IPS-NIHi11 (cell line): ENCODE measurements at places on chromosomes 1 and 21.

GRCh38 chr1:26932531-26932930 lies 11.0 kb downstream of the NUDC start:
- DNase-seq, result no peak

GRCh38 chr1:1974834-1975233 lies 28.8 kb downstream of the CFAP74 start:
- DNase-seq, result peak; percentile 84

- DNase-seq, result no peak
Measured at GRCh38 chr1:54064299-54064698, 10.9 kb downstream of the TCEANC2 start.

- peak; percentile 51 for DNase-seq
Measured at GRCh38 chr1:8202182-8202905, 115.6 kb upstream of the SLC45A1 start.

- DNase-seq, result no peak
Measured at GRCh38 chr1:39926820-39927219, 25.1 kb upstream of the MYCL start.

- DNase-seq, result no peak
Measured at GRCh38 chr1:158105352-158106095, 75.2 kb upstream of the CD1D start.

DNA sequence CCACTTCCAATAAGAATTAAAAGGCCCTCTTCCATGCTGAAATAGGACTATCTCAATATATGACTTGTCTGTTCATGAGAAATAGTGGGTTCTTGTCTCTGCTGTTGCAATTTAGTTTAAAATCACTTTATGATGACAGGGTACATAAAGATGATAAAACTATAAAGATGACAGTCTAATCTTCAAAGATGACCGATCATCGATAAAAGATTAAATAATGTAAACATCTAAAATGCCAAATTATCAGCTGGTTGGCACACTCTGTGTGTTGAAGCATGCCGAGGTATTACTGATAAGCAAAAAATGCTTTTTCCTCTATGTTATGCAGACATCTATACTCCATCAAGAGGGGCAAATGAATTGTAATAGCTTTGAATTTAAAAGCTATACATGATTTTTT lies 89.5 kb downstream of the ADGRL4 start:
- no peak for DNase-seq

DNA sequence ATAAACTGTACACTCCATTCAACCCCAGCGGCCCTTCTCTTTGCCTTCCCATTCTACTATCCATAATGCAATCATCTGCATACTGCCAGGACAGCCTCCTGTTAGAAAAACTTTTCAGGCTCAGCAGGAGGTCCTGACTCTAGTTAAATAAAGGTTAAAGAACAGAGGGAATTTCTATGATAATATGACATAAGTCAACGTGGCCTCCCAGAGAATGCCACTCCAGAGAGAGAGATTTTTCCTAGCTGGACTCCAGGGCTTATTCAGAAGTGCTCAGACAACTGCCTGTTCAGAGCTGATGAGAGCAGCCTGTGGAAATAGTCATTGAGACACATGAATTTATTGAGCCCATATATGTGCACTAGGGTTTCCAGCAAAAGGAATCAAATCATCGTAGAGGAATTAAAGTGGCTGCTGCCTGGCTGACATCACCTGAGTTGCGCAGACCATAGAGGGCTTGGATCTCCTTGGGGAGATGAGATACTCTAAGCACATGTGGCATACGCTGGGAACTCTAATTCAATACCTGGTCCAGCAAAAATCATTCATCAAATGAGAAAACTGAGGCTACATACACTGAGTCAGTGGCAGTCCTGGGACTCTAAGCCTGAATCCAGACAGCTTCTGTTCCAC lies 736.2 kb downstream of the PTPRU start:
- no peak for DNase-seq

- no peak for DNase-seq
Measured at GRCh38 chr1:48329486-48329885, 107.0 kb downstream of the SLC5A9 start.

DNA sequence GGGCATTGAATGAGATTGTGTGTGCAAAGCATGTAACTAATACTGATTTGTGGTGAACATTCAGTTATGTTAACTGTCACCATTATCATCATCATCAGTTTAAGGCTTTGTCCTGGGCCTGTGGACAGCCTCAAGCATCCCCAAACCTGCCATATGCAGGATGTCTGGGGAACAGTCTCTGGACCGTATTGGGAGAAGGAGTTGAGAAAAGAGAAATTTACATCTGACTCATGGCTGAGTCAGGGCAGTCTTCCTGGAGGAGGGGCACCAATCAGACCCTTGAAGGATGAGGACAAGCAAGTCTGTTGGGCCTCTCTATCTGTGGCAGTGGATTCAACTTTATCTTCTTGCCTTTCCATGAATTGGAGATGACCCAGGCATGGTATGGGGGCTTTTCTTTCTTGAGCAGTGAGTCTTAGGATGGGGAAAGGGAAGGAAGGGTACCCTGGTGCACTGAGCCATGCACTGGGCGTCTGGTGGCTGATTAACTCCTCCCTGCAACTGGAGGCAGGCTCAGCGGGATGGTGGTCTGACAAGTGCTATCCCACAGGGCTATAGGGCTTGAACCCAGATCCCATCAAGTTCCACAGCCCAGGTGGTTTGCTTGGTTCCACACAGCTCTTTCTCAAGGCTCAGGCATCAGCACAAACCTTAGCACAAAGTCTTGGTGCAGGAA lies 2.9 kb downstream of the PADI3 start:
- no peak for DNase-seq

GRCh38 chr1:64171246-64171645 lies 32.2 kb upstream of the UBE2U start:
- no peak for DNase-seq

DNA sequence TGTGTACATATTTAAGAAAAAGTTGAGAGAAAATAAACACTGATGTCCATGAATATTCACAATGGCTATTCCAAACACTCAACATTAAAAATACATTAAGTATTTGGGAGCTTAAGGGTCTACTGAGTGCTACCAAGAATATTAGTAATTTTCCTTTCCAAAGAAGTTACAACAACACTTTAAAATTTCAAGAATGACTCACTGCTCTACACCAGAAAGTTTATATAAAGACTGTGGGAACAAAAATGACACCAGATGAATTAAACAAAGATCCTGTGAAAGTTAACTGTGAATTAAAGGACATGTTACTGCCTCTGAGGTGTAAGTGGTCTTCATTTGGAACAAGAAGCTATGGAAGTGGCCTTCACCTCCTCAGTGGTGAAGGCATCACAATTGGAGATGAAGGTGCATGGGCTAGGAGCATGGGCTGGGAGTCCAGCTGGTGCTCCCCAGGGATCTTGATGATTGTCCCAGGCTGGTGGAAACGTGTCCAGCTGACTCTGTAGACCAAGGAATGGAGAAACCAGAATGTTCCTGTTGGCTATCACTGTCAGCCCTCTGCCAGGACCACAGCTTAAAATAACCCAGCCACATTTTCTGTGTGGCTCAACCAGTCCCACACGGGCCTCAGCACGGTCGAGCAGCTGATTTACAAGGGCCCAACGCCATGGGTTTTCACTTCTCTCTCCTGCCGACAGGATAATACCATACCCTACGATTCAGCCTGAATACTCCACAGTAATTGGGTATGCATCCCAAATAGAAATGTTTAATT lies 28.8 kb downstream of the TAF5L start:
- DNase-seq, result no peak

DNA sequence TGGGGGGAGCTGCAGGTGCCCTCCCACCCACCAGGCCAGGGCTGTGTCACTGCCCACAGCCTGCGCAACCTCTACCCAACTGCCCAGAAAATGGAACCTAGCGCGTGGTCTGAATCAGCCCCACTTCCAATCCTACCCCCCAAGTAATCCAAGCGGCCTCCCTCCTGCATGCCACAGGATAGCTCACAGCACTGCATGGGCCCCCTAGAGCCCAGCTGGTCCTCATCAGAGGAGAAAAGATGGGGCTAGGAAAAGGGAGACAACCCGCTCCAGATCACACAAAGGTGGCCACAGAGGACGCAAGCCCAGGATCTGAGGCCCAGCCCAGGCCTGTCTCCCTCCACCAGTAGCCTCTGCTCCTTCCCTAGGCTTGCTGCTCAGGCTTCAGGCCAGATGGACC lies 6.2 kb downstream of the ADGRB2 start:
- DNase-seq, result no peak

GRCh38 chr21:15444118-15444960 lies 285.4 kb upstream of the USP25 start:
- peak; percentile 22 for DNase-seq

DNA sequence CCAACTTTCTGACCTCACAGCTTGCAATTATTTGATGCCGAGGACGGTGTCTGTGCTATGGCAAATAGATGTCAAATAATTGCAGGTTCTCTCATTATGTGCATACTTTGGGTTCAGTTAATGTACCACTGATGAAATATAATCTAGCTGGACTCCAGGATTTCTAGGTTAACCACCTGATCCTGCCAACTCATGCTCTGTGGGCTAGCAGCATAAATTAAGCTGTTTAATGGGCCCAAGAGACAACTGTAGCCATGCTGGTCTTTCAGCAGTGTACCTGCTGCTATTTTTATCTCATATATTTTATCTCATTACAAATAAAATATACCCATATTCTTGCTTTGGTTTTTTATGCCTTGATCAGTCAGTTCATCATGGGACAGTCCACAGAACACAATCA lies 43.3 kb upstream of the HP1BP3 start:
- no peak for DNase-seq

DNA sequence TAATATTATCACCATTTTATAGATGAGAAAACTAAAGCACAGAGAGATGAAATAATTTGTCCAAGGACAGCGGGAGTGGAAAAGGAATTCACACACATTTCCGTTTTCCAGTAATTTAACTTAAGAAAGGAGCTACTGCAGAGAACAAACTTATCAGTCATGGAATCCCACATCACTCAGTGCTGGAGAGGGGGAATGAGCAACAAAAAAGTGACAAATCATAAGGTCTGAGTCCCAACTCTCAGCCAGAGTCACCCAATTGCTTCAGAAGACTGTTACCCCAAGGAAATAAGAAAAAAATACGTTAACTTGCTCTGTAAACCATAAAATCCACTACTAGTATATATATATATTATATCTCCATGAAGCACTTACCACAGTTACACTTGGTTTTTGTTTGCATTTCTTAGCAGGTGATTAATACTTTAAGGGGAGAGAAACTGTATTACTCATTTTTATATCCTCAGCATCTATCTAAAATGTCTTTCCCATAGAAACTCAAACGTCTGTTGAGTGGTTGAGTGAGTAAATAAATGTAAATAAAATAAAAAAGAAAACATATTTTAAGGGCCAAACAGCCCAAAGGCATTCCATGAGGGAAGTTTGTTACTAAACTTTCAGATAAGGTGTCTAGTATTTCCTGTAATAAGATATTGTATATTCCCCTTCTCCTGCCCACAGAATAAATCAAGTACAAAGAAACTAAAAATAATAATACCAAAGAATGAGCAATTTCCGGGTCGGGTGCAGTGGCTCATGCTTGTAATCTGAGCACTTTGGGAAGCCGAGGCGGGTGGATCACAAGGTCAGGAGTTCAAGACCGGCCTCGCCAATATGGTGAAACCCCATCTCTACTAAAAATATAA lies 76.8 kb downstream of the SLC45A1 start:
- DNase-seq, result no peak

- no peak for DNase-seq
Measured at GRCh38 chr1:155809088-155809487, 47.9 kb downstream of the GON4L start.

DNA sequence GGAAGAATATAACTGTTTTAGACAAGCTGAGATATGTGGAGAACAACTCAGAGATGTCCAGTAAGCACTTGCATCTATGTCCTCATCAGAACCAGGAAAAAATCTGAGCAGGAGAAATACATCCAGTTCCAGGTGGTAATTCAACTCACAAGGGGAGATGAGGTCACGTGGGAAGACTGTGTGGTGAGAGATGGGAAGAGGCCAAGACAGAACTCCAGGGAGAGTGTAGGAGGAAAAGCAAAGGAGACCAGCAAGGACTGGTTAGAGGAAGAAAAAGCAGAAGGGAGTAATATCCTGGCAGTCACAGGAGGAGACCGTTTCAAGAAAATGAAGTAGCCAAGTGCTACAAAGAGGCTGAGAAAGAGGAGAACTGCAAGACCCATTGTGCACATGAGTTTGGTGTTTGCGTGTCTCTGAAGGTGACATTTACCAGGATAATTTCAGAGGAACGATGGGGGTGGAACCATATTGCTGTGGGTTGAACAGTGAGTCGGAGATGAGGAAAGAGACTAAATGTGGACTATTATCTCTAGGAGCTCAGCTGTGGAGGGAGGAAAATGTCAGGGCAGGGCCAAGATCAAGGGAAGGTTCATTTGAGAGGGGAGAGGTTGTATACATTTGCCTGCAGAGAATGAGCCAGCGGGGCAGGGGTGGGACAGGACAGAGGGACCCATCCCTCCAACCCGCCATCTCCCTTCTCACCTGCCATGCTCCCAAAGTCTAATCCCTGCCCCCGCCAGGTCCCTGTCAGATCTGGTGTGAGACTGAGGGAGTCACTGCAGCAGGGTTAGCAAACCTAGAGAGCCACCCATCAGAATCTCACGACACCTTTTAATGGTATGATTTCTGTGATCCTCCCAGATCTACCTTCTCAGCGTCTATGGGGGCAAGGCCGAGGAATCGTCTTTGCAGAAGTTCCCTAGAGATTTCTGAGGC lies 24.9 kb downstream of the SUSD4 start:
- no peak for DNase-seq

GRCh38 chr1:90722874-90723589 lies 5.9 kb upstream of the BARHL2 start:
- DNase-seq, result no peak

DNA sequence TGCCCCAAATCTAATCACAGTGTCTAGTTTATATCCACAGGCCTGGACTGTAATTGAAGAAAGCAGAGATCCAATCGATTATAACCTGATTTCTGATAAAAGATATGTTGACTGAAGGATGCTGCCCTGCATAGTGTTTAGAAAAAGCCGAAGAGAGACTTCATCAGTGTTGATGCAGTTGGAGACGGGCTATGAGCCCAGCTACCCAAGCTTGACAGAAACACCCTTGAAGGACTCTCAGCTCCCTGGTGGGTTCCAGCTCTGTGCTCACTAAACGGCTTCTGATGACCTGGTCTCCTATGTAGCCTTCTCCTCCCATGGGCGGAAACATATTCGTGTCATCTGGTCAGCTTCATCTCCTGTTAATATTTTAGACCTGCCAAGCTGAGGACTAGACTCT lies 10.2 kb downstream of the FAM89A start:
- DNase-seq, result no peak

DNA sequence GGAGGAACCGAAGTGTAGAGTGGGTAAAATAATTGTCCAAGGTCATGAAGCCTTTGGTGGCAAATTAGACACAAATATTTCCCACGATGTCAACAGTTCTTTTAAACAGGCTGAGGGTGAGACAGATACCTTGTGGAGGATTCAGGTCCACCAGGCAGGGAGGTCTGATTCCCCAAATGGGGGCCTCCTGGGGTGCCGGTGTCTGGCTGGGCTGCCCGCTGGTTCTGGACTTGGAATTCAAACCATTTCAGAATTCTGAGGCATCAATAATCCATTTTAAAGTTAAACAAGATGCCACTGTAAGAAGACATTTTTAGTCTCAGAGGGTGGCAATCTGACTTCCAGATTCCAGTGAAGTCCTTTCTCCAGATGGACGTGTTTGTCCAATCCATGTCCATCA lies 15.5 kb downstream of the KCNA10 start:
- no peak for DNase-seq

- no peak for DNase-seq
Measured at GRCh38 chr1:85404408-85404807, 60.6 kb downstream of the DDAH1 start.

- DNase-seq, result no peak
Measured at GRCh38 chr1:169395955-169396354, 28.0 kb downstream of the BLZF1 start.
